ENCODE measurements at places on chromosomes 7 and 10.

- no peak for DNase-seq
These were observed 42.1 kb upstream of the SH2B2 start for GRCh38 chr7:102244601-102245000.

GRCh38 chr10:92789067-92789466 lies 59.3 kb upstream of the EXOC6 start:
- DNase-seq = no peak

GRCh38 chr10:125209591-125210355 lies 49.4 kb upstream of the CTBP2 start:
- peak; percentile 40 for DNase-seq

DNA sequence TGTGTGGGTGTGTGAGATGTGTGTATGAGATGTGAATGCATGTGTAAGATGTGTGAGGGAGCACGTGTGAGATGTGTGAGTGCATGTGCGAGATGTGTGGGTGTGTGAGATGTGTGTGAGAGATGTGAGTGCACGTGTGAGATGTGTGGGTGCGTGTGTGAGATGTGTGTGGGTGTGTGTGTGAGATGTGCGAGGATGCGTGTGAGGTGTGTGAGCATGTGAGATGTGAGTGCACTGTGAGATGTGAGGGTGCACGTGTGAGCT lies 31.0 kb downstream of the PPIF start:
- DNase-seq = no peak

GRCh38 chr7:30196408-30196807 lies 61.6 kb downstream of the MTURN start:
- no peak for DNase-seq

DNA sequence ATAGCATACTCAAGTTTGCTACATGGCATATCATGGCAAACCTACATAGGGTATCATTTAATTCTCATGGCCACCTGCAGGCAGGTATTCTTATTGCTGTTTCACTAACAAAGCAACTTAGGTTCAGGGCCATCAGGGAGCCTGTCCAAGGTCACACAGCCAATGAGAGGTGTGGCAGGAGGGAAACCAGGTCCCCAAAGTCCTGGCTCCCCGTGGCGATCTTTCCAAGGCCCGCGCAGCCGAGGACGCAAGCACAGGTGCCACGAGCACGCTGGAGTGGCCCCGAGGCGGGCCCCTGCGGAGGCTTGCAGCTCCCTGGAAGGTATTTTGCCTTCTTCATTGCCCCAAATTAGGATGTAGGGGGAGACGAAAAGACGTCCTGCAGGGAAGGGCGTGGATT lies 20.8 kb downstream of the PRKAG2 start:
- DNase-seq = no peak

- peak; percentile 13 for DNase-seq
These were observed 87.4 kb downstream of the INPP5A start for GRCh38 chr10:132624847-132625471.

DNA sequence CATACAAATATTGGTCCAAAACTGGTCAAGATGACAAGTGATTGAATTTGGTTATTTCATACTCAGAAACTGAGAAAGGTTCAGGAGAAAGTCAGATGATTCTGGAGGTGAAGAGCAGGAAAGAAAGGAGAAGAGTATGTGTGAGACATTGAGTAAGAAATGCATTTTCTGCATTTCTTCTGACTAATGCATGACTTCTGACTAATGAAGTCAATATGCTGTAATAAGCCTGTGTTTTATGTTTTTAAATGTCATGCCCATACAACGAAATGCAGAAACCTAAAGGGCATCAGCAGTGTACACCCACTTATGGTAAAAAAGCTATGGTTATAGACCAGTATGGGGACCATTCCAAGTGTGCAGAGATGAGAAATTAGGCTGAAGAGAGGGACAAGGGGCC lies 1227.8 kb upstream of the SORCS1 start:
- DNase-seq = peak; percentile 75

- no peak for DNase-seq
These were observed 47.7 kb downstream of the NPVF start for GRCh38 chr7:25180592-25180923.

All from fibroblast of upper back skin (primary cell).